ENCODE measurements at places on chromosomes 2 and 18.

DNA sequence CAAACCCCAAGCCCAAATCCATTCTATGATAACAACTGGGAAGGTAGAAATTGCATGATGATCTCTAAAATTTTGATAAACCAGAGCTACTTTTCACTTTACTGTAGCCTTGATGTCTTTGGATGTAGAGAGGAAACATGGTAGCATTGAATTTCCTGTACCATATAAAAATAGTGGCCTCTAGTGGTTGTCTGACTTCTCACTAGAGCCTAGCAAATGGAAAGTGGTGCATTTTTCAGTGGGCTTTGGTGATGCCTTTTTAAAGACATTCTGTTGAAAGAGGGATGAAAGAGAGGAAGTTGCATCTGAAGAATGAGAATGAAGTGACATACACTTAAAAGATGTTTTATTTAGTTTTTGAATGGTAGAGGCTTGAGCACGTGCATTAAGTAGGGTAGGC, 662.2 kb downstream of the XIRP2 start:
- DNase-seq: no peak

DNA sequence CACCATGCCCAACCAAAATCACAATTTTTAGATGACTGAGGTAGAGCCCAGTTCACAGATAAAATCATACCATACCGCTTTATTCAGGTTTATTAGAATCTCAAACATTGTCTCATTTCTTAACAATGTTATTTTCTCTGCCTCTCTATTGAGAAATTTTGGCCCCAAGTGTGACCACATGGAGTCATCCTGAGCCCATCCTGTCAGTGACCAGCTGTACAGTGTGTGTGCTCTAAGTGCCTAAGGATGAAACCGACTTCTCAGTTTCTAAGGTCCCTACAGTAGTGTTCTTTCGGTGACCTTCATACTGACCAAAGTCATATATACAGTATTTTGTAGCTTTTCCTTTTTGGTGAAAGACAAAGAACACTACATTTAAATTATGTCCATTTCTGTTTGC, 123.7 kb upstream of the MSTN start:
- DNase-seq: no peak

GRCh38 chr2:154403242-154403790, 295.2 kb upstream of the KCNJ3 start:
- no peak for DNase-seq

GRCh38 chr2:23565814-23566213, 180.8 kb downstream of the KLHL29 start:
- no peak for DNase-seq

GRCh38 chr2:152046940-152047339, 51.9 kb downstream of the CACNB4 start:
- DNase-seq: no peak

- no peak for DNase-seq
Observed at GRCh38 chr2:139492131-139492680, 712.0 kb upstream of the NXPH2 start.

GRCh38 chr2:11239666-11240462, 84.6 kb downstream of the SLC66A3 start:
- no peak for DNase-seq

GRCh38 chr2:223915071-223915470, 30.1 kb downstream of the WDFY1 start:
- DNase-seq: no peak

DNA sequence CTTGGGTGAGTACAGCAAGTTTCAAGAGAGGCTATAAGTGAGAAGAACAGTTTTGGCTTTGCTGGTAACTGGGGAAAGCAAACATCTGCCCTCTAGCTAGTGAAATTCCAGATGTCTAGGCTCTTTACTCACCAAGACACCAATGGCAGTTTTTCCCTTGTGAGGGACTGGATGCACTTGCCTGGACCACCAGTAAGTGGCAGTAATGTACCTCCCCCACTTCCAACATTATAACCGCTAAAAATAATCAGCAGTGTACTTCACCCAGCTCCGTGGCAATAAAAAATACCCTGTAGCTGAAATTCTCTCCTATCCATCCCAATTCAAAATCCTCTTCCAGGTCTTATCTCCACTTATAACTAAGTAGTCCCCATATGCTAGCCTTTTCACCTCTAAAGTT, 383.9 kb downstream of the ARHGAP15 start:
- DNase-seq: no peak

DNA sequence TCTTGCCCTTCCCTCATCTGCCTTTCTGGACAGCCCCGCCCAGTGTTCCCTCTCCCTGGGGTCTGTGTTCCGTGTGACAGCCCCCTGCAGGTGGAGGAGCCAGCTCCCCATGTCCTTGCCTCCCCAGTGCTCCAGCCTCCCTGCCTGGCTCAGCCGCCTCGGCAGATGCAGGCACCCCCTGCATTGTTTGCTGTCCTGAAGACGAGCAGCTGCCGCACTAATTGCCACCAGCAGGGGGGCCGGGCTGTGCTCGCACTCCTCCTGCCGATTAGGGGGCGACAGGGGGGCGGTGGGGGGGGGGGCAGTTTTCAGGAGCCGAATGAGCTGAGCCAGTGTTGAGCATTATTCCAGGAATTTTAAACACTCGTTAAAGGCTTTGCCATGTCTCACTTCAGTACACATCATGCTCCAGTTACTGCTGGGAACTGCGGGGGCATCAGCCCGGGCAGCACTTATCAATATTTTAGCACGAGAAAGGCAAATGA, 23.3 kb downstream of the SIX3 start:
- no peak for DNase-seq

DNA sequence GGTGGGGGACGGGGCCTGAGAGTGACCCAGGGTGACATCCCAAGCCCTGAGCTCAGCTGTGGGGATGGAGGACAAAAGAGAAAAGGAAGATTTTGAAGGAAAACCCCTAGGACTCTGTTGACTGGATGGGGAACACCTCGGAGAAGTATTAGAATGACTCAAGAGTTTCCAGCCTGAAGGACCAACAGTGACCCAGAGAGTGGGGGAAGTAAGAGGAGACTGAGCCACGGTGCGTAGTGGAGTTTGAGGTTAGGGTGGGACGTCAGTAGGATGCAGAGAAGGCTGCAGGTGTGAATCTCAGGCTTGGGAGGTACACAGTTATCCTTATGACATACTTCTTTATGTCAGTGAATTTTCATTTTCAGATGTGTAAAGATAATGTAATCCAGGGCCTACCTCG, 119.5 kb downstream of the NCK2 start:
- DNase-seq: no peak

DNA sequence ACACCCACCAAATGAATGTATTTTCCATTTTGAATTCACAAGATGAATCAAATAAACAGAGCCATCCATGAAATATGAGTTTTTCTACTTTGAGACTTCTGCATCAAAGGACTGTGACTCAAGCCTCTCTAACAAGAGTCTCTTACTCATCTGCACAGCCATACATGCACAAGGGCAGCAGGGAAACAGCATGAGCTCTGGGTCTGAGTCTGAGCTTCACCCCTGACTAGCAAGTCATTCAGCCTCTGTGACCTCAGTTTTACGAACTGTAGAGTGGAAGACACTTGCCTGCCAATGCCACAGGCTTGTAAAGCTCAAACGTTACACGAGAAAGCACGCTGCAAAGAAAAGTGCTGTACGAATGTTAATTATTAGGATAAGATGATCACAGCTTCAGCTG, 42.9 kb downstream of the MREG start:
- no peak for DNase-seq

DNA sequence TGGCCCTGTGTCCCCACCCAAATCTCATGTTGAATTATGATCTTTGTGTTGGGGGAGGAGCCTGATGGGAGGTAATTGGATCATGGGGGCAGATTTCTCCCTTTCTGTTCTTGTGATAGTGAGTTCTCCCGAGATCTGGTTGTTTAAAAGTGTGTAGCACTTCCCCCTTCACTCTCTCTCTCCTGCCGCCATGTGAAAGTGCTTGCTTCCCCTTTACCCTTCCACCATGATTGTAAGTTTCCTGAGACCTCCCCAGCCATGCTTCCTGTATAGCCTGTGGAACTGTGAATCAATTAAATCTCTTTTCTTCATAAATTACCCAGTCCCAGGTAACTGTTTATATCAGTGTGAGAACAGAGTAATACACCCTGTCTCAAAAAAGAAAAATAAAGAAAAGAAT, 25.5 kb downstream of the LRRFIP1 start:
- DNase-seq: no peak

DNA sequence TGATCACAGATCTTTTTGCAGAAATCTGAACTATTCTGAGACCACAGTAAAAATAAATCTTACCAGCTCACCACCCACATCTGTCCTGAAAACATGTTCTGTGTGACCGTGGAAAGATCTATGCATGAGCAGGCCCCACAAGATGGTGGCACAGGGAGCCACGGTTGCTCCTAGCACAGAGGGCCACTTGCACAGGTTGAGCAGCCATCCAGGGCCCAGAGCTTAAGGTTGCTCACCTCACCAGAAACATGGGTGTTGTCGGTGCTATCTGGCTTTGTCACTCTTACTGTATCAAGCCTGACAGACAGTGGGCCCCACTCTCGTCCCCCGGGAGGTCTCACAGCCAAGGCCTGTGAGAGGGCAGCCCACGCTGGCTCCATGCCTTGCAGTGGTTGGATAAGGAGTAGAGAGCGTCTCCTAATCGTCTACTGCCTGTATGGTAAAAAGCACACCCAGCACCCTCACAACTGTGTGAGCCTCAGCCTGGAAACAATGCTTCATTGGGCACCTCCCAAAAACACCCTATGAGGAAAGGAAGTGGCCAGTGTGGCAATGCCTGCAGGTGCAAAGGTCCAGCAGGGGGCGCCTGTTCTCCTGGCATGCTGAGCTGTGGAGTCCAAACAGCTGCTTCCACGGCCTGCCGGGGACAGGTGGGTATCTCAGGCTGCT, 19.6 kb downstream of the TUBB6 start:
- no peak for DNase-seq

- DNase-seq: no peak
Observed at GRCh38 chr18:7940971-7941370, 373.9 kb downstream of the PTPRM start.

GRCh38 chr2:101770726-101771125, 73.2 kb downstream of the MAP4K4 start:
- no peak for DNase-seq

DNA sequence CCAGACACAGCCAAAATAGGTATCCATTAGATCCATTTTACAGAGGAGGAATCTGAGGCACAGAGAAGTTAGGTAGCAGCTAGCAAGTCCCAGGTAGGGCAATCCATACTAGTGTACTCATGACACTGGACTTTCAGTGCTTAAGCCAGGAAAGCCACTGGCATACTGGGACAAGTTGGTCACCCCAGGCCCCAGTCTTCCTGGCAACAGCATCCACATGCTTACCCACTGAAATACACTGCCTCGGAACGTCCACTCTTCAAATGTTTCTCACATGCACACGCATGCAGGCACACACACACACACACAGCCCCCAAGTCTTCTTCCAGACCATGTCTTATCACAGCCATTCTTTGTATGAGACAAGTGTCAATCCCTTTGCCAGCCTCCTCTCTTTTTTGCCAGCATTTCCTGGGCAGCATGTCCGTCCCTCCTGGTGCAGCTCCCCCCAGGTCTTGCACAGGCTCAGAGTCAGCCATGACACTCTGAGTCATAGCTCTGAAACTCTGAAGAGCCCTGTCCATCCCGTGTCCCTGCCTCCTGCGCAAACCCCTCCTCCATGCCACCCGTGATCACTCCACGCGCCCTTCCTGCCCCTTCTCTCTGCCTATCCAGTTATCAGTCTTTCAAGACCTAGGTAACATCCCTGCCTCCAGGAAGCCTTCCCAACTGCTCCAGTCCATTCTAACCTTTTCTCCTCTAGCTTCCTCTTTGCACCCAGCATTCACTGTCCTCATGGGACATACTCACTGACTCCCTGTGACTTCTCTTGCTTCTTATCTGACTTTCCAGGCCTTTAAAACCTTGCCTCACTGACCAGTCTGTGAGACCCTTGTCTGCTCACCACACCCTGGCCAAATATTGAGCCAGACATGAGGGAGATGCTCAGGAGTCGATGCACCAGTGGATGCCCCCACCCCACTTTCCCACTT, 10.9 kb upstream of the TEX261 start:
- no peak for DNase-seq

GRCh38 chr18:12703096-12703567, 290 bp downstream of the PSMG2 start:
- DNase-seq: no peak

GRCh38 chr2:218680061-218680460, 8.2 kb downstream of the STK36 start:
- DNase-seq: no peak

DNA sequence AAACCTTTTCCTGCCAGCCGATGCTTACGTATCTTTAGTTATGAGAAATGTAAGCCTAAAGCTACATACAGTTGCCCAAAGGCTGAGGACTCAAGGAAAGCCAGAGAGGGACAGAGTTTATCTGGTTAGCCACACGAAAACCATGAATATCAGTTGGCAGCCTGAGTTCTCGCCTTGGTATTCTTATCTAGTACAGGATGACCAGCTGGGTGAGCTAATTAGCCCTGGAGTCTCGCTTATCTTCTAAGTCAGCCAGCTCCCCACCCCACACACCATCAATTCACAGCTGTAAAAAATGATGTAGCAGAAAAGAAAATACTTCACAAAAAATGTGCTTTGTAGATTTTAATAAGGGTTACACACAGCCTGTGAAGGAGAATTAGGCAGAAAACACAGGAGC, 617.5 kb upstream of the SOX11 start:
- no peak for DNase-seq

All from amniotic stem cell (primary cell).